Trophoblast cell (in vitro differentiated cells and primary cell): ENCODE measurements at places on chromosomes 5 and 9.
A peak's percentile ranks its signal among the peaks of the same experiment; 100 is the strongest.

GRCh38 chr9:88775037-88775471 lies 216.2 kb upstream of the S1PR3 start:
- peaks cover 31% of the 10 kb centered on the region for H3K4me1 ChIP-seq
- no peak overlapping the region for H3K4me3 ChIP-seq
- H3K27me3 ChIP-seq = no peaks in the 10 kb centered on the region

- H3K4me1 ChIP-seq = peaks cover 19% of the 10 kb centered on the region
- H3K4me3 ChIP-seq = no peak overlapping the region
- no peak for DNase-seq
- H3K27me3 ChIP-seq = no peaks in the 10 kb centered on the region
- H3K36me3 ChIP-seq = no peaks in the 10 kb centered on the region
These were observed 8.1 kb downstream of the SLC12A7 start for GRCh38 chr5:1103505-1104326.

DNA sequence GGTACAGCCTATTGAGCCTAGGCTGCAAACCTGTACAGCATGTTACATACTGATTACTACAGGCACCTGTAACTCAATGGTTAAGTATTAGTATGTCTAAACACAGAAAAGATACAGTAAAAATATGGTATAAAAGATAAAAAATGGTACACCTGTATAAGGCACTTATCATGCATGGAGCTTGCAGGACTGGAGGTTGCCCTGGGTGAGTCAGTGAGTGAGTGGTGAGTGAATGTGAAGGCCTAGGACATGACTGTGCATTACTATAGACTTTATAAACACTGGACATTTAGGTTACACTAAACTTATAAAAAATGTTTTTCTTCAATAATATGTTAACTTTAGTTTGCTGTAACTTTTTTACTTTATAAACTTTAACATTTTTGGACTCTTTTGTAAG lies 171.3 kb downstream of the SLC28A3 start:
- no peak for DNase-seq
- no peak overlapping the region for H3K27ac ChIP-seq
- no peak overlapping the region for H3K4me3 ChIP-seq
- H3K36me3 ChIP-seq = no peaks in the 10 kb centered on the region

DNA sequence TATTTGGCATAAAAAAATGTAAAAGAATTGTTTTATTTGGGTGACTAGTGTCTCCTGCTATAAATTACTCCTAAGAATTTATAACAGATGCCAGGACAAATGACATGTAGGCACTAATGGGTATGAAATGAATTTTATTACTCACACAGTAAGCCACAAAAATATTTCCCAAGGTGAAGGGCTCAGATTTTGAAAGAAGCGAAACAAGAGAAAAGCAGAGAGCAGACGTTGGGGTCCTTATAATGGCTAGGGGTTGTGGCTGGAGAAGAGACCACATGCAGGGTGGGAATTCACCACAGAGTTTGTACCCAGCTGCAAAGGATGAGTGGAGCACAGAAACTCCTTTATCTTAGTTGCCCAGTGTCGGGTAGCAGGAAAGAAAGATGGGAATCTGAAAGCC lies 45.0 kb upstream of the PRR16 start:
- no peak overlapping the region for H3K27ac ChIP-seq
- no peaks in the 10 kb centered on the region for H3K4me1 ChIP-seq
- no peaks in the 10 kb centered on the region for H3K36me3 ChIP-seq
- no peak for DNase-seq

DNA sequence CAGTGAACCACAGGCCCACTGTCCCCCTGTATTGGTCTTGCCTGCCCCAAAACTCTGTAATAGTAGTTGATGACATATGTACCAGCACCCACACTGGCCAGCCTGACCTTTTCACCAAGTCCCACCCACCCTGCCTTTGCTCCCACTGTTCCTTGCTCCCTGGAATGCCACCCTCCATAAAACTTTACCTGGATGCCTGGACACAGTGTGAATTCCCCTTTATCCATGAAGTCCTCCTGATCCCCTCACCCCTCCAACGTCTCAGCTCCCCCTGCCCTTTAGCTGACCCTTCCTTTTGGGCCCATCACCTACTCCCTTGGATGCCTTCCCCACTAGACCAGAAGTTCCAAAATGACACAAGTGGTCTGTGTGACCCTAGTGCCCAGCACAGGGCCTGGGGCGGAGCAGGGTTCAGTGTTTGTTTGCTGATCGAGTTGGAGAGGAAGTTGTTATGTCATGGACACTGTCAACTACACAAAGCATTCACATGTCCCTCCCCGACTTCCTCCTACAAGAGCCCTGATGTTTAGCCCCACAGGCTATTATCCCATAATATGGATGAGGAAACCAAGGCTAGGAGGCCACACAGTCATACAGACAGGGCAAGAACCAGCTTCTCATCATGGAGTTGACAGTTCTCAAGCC lies 16.1 kb downstream of the AMBP start:
- no peaks in the 10 kb centered on the region for H3K27me3 ChIP-seq
- DNase-seq = no peak
- H3K27ac ChIP-seq = no peak overlapping the region
- H3K36me3 ChIP-seq = no peaks in the 10 kb centered on the region
- H3K4me1 ChIP-seq = no peaks in the 10 kb centered on the region
- H3K4me3 ChIP-seq = no peak overlapping the region

DNA sequence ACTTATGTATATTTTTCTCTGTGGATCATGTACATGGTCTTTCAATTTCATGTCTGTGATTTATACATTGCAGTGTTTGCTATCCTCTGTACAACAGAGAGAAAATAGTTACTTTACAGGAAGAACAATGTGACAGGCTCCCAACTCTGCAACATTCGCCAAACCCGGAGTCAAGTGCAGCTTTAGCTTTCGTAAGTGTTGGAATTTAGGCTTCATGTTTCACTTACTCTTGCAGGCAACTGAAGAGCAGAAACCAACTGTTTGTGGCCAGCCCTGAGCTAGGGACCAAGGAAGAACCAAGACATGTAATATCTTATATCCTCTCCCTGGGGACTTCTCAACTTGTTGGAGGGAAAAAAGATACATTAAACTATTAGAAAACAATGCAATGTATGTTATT lies 147.9 kb downstream of the C5orf15 start:
- no peak for DNase-seq
- no peaks in the 10 kb centered on the region for H3K4me1 ChIP-seq
- H3K27me3 ChIP-seq = no peaks in the 10 kb centered on the region
- no peak overlapping the region for H3K27ac ChIP-seq
- H3K4me3 ChIP-seq = no peak overlapping the region

- no peak overlapping the region for H3K4me3 ChIP-seq
- H3K27me3 ChIP-seq = no peaks in the 10 kb centered on the region
- DNase-seq = no peak
- no peaks in the 10 kb centered on the region for H3K4me1 ChIP-seq
- H3K27ac ChIP-seq = no peak overlapping the region
These were observed 99.6 kb upstream of the RAPGEF1 start for GRCh38 chr9:131839281-131840084.

- no peaks in the 10 kb centered on the region for H3K36me3 ChIP-seq
- no peak for DNase-seq
- H3K4me1 ChIP-seq = no peaks in the 10 kb centered on the region
- H3K4me3 ChIP-seq = no peak overlapping the region
- H3K27me3 ChIP-seq = no peaks in the 10 kb centered on the region
- no peak overlapping the region for H3K27ac ChIP-seq
These were observed 323.4 kb downstream of the TMEM161B start for GRCh38 chr5:87945286-87945650.

- H3K4me1 ChIP-seq = no peaks in the 10 kb centered on the region
- H3K36me3 ChIP-seq = no peaks in the 10 kb centered on the region
- no peak overlapping the region for H3K4me3 ChIP-seq
- DNase-seq = no peak
- H3K27me3 ChIP-seq = no peaks in the 10 kb centered on the region
These were observed 63.6 kb downstream of the RNF180 start for GRCh38 chr5:64229163-64229774.

DNA sequence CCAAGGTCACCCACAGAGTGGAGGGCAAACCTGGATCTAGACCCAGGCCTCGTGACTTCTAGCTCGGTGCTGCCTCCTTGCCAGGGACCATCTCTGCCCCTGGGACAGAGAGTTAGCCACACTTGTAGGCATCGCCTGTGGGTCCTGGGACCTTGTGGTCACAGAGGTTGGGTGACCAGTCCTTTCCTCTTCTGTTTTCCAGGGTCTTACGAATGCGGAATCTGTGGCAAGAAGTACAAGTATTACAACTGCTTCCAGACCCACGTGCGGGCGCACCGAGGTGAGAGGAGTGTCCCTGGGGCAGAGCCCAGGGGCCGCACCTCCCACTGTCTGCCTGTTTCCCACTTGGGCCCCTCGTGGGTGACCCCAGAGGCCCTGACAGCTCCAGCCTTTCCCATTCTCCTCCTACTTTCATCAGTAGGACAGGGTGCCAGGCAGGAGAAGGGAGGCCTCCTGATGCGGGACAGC lies 76.3 kb downstream of the AMBP start:
- no peaks in the 10 kb centered on the region for H3K27me3 ChIP-seq
- H3K27ac ChIP-seq = no peak overlapping the region
- H3K36me3 ChIP-seq = peaks cover 8% of the 10 kb centered on the region
- DNase-seq = no peak
- no peaks in the 10 kb centered on the region for H3K4me1 ChIP-seq

DNA sequence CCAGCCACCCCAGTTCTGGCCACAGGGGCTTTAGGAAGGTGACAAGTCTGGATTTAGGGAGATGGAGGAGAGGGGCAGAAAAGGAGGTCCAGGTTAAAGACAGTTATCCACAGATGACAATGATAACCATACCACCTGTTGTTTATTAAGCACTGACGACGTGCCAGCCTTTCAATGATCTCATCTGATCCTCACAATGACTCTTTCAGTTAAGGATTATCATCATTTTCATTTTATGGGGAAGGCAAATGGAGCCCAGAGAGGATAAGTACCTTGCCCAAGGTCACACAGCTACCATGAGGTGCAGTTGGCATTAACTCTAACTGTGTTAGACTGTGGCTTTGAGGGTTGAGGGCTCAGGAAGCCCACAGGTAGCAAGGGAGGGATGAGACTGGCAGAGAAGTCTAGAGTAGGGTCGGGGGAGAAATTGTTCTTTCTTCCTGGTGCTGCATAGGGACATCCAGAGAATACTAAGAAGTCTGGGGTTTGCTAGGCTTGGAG lies 21.5 kb upstream of the JADE2 start:
- no peak overlapping the region for H3K4me3 ChIP-seq
- peak overlapping the region; percentile 84 for H3K27ac ChIP-seq
- peaks cover 44% of the 10 kb centered on the region for H3K4me1 ChIP-seq
- no peak for DNase-seq
- H3K27me3 ChIP-seq = no peaks in the 10 kb centered on the region

GRCh38 chr5:116469631-116470030 lies 105.0 kb downstream of the SEMA6A start:
- no peaks in the 10 kb centered on the region for H3K27me3 ChIP-seq
- H3K27ac ChIP-seq = no peak overlapping the region
- no peak for DNase-seq
- no peaks in the 10 kb centered on the region for H3K4me1 ChIP-seq
- no peak overlapping the region for H3K4me3 ChIP-seq

DNA sequence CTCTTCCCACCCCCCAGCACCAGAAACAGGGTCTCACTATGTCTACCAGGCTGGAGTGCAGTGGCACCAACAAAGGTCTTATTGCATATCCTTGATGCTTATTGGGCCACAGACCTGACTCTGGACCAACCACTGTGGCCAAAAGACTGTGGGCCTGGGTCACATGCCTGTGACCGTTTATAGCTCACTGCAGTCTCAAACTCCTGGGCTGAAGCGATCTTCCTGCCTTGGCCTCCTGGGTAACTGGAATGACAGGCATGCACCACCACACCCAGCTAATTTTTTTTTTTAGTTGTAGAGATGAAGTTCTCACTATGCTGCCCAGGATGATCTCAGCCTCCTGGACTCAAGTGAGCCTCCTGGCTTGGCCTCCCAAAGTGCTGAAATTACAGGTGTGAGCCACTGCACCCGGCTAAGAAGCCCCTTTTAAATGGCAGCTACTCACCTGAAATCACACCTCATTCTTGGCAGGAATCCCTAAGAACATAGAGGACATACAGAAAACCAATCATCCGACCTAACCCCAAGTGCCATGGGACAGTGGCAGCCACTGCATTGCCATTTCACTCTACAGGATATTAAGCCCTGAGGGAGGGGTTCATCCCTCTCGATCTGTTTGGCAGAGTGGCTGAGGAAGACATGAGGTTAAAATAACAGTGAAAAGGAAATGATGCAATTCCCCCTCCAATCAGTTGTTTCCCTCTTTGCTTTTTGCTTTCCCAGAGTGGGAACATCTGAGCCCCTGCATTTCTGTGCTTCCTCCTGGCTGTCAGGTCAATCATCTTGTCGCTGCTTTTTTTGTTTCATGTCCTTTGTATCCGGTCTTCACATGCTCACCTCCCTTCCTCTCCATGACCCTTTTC lies 74.6 kb downstream of the LRRC70 start:
- H3K4me3 ChIP-seq = no peak overlapping the region
- H3K27me3 ChIP-seq = no peaks in the 10 kb centered on the region
- no peak overlapping the region for H3K27ac ChIP-seq
- H3K4me1 ChIP-seq = no peaks in the 10 kb centered on the region

DNA sequence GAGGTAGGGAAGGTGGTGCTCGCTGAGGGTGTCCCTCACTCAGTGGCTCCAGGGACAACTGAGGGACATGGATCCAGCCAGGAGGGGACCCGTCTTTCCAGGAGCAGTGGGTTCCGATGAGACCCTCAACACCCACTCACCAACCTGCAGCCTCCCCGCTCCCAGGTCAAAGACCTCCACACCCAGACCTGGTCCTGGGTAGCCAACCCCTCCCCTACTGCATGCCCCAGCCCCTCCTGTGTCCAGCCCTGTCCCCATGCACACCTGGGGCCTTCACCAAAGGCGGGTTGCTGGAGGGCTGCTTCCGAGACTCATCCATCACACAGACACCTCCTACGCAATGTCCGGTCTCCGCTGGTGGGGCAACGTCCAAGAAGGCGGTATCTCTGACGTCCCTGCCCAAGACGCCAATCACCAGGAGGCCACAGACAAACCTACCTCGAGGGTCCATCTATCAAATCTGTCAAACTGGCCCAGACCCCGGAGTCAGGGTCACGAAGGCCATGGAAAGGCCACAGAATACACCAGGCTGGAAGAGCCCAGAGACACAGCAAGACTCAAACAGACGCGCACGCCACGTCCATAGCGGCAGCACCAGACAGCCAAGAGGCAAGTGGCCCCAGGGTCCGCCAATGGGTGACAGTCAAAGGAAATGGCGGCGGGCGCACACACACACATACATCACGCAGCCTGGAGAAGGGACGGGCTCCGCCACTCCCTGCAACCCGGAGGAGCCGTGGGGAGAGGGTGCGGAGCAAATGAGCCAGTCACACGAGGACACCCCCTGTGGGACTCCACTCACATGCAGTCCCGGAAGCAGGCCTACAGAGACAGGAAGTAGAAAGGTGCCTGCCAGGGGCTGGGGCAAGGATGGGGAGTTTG lies 10.8 kb downstream of the NACC2 start:
- no peaks in the 10 kb centered on the region for H3K4me1 ChIP-seq
- no peak overlapping the region for H3K4me3 ChIP-seq
- H3K27me3 ChIP-seq = no peaks in the 10 kb centered on the region
- peaks cover 7% of the 10 kb centered on the region for H3K36me3 ChIP-seq
